ENCODE measurements at places on chromosomes 13 and 19. TPM values are rescaled to one million over a fixed set of nuclear protein-coding genes. Genes with fewer than 3 reads are reported as not detected.

The KCNC3 gene
- 6.9 TPM for total RNA-seq

The GPC5 gene
- 0.10 TPM for total RNA-seq

The SLC7A9 gene
- 0.24 TPM for total RNA-seq

The NLRP5 gene
- not detected for total RNA-seq

The ZNF724 gene
- 7.4 TPM for total RNA-seq

The CYP4F11 gene
- not detected for total RNA-seq

The ZNF574 gene
- total RNA-seq: 14.6 TPM

The GJB2 gene
- total RNA-seq: 0.22 TPM

The CDX2 gene
- not detected for total RNA-seq

- no peak for DNase-seq
Observed at GRCh38 chr13:83333614-83334388, 548.5 kb downstream of the SLITRK1 start.

DNA sequence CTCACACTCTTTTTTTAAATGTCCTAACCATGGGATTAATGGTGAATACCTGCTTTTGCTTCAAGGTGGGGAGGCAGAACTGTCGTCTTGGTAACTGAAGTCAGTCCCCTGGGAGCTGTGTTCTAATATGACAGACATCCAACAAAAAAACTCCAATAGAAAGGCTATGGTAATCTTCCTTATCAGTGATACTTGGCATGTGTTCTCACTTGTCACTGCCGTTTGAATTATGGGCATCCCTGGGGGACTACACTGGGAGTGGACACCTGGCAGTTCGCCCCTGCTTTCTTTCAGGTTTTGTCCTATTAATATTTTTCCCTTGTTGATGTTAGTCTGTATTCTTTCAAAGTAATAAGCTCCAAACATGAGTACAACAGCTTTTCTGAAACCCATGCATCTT is 252.6 kb downstream of the SLITRK5 start:
- H3K36me3 ChIP-seq: no peaks in the 10 kb centered on the region
- no peak overlapping the region for H3K4me3 ChIP-seq
- H3K27ac ChIP-seq: no peak overlapping the region
- no peak for DNase-seq
- no peaks in the 10 kb centered on the region for H3K27me3 ChIP-seq

GRCh38 chr19:49094505-49095482 is 9.5 kb downstream of the SNRNP70 start:
- peaks cover 30% of the 10 kb centered on the region for H3K36me3 ChIP-seq
- H3K4me3 ChIP-seq: no peak overlapping the region
- DNase-seq: no peak
- no peak overlapping the region for H3K27ac ChIP-seq
- peaks cover 6% of the 10 kb centered on the region for H3K4me1 ChIP-seq

DNA sequence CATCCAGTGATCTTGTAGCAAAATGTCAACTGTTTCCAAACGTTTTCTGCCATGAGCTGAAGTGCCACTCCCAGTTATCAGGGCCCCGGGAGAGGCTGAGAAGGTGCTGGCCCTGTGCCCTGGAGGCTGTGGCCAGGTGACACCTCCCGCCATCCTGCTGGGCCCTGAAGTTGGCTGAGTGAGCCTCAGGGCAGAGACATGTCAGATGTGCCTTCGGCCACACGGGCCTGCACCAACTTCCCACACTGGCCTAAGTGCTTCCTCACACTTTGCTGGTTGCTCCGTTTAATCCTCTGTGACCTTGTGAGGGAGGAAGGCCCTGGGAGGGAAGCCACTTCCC is 4.8 kb downstream of the ADPRHL1 start:
- DNase-seq: no peak
- H3K36me3 ChIP-seq: no peaks in the 10 kb centered on the region
- H3K27me3 ChIP-seq: no peaks in the 10 kb centered on the region

DNA sequence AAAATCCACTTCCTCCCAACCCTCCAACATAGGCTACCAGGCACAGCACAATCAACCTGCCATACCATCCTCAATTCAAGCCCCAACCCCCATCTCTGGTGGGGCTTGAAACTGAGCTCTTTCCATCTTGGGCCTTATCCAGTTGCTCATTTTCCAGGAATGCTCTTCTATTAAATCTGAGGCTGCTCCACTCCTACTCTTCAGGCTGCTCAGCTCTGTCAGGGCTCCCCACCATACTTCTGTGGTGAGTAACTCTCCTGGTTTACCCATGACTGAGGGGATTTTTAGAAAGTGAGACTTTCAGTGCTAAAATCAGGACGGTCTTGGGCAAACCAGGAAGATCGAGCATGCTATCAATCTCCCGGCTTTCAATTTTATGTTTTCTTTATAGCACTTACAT is 512.8 kb downstream of the LMO7 start:
- H3K4me1 ChIP-seq: no peaks in the 10 kb centered on the region
- no peak overlapping the region for H3K4me3 ChIP-seq
- no peak overlapping the region for H3K27ac ChIP-seq

GRCh38 chr13:74966814-74967424 is 515.0 kb downstream of the TBC1D4 start:
- no peaks in the 10 kb centered on the region for H3K4me1 ChIP-seq
- no peaks in the 10 kb centered on the region for H3K36me3 ChIP-seq
- H3K27ac ChIP-seq: no peak overlapping the region

DNA sequence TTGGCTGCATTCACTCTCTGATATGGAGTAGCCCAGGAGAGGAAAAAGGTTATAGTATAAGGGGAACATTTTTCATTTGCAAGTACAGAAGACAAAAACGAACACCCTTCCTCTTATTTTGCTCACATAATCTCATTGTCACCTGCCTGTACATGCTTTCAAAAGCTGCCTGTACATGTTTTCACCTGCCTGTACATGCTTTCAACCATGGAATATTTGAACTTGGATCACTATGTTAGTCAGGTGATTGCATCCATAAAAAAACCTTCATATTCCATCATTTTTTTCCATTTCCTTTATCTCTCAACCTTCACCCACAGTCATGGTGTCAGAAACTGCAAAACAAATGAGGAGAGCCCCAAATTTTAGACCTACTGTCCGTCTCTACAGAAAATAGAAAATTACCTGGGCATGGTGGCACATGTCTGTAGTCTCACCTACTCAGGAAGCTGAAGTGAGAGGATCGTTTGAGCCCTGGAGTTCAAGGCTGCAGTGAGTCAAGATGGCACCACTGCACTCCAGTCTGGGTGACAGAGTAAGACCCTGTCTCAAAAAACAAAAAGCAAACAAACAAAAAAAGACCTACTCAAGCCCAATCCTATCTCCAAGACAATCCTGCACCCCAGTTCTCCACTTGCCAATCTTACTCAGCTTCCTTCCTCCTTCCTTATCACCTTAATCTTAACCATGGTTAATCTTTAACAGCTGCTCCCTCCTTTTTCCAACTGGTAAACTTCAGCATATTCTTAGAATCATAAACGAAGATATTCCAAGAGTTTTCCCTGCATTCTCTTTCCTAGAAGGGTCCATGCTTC is 11.6 kb downstream of the IGFL2 start:
- H3K4me3 ChIP-seq: no peak overlapping the region
- no peaks in the 10 kb centered on the region for H3K4me1 ChIP-seq
- H3K27ac ChIP-seq: no peak overlapping the region
- H3K36me3 ChIP-seq: no peaks in the 10 kb centered on the region

DNA sequence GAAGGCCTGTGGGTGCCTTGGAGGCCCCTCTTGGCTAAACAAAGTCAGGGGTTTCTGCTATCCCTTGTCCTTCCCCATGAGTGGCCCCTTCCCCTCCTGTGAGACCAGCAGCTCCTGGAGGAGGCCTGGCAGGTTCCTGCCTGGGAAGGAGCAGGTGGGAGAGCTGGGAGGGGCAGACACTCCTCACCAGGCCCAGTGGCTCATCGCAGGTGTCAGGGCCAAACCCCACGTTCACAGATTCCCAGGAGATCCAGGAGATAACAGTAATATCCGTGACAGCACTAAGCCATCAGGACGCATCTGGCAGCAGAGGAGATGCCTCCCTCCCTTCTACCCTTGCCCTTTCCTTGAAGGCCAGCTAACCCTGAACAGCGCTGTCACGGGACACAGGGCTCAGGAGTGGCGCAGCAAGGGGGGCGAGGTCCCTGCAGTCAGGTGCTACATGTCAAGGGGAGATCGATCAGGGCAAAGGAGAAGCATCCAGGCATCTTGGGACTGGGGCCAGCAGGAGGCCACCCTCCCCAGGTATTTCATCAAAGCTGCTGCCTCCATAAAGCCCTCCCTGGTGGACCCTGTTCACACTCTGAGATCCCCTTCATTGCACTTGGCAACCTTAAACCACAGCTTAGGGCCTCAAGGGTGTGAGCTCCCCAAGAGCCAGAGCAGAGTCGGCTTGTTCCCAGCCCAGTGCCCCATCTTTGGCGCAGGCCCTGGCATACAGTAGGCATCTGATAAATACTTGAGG is 4.8 kb downstream of the CEBPA start:
- no peak overlapping the region for H3K4me3 ChIP-seq
- no peaks in the 10 kb centered on the region for H3K4me1 ChIP-seq
- no peak for DNase-seq
- no peak overlapping the region for H3K27ac ChIP-seq
- H3K36me3 ChIP-seq: no peaks in the 10 kb centered on the region

- no peaks in the 10 kb centered on the region for H3K36me3 ChIP-seq
- H3K4me1 ChIP-seq: peaks cover 17% of the 10 kb centered on the region
- H3K27ac ChIP-seq: peak overlapping the region; percentile 75
Observed at GRCh38 chr19:8208119-8208921, 850 bp upstream of the CERS4 start.

- H3K36me3 ChIP-seq: no peaks in the 10 kb centered on the region
- H3K27me3 ChIP-seq: no peaks in the 10 kb centered on the region
- DNase-seq: no peak
Observed at GRCh38 chr13:23680845-23681669, 110.8 kb downstream of the TNFRSF19 start.

- H3K36me3 ChIP-seq: peaks cover 5% of the 10 kb centered on the region
- H3K4me3 ChIP-seq: no peak overlapping the region
- no peak overlapping the region for H3K27ac ChIP-seq
- H3K27me3 ChIP-seq: no peaks in the 10 kb centered on the region
- DNase-seq: no peak
- H3K4me1 ChIP-seq: peaks cover 10% of the 10 kb centered on the region
Observed at GRCh38 chr19:540867-541637, 2.8 kb upstream of the GZMM start.

DNA sequence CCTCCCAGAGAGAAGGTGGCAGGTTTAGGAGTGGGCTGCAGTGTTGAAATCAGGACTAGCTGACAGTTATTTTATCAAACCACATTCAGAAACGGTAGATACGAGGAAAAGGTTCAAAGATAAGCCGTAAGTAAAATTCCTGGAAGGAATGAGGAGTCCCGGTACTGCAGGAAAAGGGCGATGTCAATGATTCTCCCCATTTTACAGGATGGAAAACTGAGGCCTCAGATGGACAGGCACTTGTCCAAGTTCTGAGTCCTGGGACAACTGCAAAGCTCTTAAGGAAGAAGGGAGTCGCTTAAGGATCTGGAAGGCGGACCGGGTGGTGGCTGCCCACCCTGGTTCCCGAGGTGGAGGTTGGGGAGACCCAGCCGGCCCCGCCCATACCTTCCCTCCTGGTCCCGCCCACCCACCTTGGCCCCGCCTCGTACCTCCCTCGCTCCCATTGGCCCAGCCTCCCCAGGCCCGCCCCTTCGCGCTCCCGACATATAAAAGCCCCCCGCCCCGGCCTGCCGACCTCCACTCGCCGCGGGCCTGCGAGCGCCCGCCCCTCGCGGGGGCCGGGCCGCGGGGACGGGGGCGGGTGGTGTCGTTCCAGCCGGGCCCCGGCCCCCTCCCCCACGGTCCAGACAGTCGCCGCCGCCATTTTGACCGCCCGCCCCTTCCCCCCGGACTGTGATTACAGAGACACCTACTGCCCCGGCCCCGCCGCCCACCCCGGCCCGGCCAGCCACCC is 603 bp downstream of the RFX1 start:
- H3K27ac ChIP-seq: peak overlapping the region; percentile 99
- no peaks in the 10 kb centered on the region for H3K27me3 ChIP-seq
- DNase-seq: peak; percentile 86
- no peaks in the 10 kb centered on the region for H3K36me3 ChIP-seq

- no peaks in the 10 kb centered on the region for H3K27me3 ChIP-seq
- no peaks in the 10 kb centered on the region for H3K4me1 ChIP-seq
- H3K36me3 ChIP-seq: peaks cover 23% of the 10 kb centered on the region
- no peak overlapping the region for H3K27ac ChIP-seq
- H3K4me3 ChIP-seq: peak overlapping the region; percentile 10
Observed at GRCh38 chr19:43913383-43913782, 21.7 kb downstream of the ZNF45 start.
